NCI-H345 (cell line): ENCODE measurements at places on chromosomes 6 and 20.
A peak's percentile ranks its signal among the peaks of the same experiment; 100 is the strongest.

DNA sequence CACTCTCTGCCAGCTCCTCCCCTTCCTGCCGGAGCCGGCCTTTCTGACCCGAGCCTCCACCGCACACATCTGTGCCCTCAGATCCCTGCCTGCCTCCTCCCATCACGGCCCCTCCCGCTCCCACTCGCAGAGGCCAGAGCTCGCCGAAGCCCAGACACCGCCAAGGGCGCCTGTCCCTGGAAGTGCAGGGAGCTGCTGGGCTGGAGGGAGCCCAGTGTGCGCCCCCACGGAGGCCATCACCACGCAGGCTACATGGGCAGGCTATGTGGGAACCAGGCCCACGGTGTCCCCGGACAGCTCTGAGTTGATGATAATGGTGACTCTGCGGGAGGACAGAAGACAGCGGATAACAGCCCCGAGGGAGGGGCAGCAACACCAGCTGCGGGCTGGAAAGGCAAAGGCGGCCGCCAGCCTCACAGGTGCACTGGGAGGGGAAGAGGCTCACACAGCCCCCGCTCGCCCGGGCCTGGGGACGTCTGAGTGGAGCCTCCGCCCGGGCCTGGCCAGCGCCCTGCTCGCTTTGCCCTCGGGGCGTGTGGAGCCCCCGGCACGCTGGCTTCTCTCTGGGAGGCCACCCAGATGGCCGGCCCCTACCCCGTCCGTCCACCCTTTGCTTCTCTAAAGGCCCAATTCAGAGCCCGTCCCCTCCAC is 154.9 kb downstream of the DLL1 start:
- DNase-seq, result no peak

- DNase-seq, result no peak
Measured at GRCh38 chr20:25081065-25081729, 744 bp downstream of the VSX1 start.

DNA sequence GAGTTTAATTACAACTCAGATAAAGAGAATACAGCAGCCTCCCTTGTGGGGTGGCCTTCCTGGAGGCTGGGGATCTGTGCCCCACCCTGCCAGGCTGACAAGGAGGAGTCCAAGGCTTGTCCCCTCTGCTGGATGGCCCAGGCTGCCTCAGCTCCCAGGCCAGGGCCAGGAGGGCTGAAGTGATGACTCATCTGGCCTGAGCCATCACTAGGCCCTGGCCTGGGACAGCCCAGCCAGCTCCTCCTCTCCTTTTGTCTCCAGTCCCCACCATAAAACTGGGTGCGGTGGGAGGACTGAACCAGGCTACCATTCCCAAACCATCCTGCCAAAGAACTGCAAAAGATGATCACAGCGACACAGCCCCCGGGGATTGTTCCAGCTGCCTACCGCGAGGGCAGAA is 15.0 kb downstream of the GRM4 start:
- no peak for DNase-seq

DNA sequence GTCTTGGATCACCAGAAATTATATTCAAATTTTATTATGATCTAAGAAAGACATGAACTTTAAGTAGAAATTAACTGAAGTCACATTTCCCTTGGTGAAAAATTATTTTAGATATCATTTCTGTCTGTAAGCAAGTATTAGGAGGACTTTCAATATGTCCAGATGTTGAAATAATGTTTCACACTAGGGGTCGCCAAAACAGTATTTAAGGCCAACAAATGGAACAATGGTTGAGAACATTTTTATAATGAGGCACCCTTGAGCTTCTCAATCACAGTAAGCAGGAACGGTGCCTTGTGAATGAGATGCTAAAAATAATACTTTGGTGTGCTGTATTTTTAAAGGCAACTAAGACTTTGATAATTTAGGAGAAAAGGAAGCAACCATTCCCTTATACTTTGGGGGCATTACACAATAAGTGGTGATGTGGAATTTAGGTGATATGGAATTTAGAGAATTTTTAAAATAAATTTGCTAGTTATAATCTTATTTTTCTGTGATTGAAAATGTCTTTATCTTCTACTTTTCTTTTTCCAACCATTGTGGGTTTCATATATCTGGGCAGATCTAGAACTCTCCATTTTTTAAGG is 9.6 kb upstream of the SF3B5 start:
- peak; percentile 65 for DNase-seq

DNA sequence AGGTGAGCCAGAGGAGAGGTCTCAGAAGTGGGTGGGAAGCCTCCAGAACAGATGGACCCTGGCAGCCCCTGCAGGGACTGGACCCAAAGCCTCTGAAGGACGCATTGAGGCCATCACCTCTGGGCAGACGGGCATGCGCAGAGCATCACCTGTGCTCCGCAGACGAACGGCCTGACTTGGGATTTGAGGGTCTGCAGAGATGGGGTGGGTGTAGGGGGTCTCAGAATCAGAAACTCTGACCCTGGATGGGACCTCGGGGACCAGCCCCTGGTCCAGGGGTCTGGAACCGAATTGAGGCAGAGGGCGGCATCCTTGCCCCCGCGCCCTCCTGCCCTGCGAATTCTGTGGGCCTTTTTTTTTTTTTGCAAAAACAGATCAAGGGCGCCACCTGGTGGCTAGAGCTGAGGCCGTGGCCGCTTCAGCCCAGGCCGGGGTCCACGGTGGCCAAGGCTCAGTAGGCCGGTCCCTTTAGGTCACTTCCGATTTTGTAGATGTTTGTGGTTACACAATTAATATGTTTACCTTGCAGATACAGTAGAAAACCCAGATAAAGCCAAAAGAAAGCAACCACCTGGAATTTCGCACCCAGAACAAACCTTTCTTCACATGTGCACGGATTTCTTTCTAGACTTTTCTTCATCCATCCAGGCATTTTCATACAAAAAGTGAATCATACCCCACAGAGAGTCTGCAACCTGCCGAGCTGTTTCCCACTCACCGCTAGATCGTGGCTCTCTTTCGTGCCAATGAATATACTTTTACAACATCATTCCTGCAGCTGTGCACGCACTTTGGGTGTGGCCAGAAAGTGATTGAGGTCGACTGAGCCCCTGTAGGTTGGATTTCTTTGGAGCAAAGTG is 25.9 kb downstream of the ZBP1 start:
- peak; percentile 38 for DNase-seq

GRCh38 chr20:57999465-58000111 is 228.9 kb downstream of the ANKRD60 start:
- DNase-seq, result no peak

- no peak for DNase-seq
Measured at GRCh38 chr6:22028403-22029090, 268.3 kb downstream of the PRL start.

DNA sequence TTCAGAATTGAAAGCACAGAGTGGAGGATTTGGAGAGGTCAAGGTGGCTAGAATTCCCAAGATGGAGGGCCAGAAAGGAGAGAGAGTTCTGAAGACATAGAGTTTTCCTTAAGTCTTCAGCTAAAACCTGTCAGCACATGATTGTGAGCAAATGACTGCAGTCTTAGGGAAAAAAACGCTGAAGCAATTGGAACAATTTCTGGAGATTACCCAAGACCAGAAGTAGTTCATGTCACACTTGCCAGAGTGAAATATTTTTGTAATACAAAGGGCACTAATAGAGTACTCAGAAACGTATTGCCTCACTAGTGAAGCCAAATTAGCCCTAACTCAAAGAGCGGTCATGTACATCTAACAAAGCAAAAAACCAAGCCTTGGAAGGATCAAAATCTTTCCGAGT is 541.3 kb upstream of the MARCKS start:
- DNase-seq, result no peak

- DNase-seq, result no peak
Measured at GRCh38 chr6:133540361-133540760, 299.2 kb downstream of the EYA4 start.

- no peak for DNase-seq
Measured at GRCh38 chr6:149714442-149714841, 3.5 kb downstream of the LATS1 start.

GRCh38 chr20:33670715-33671499 is 3.3 kb downstream of the NECAB3 start:
- no peak for DNase-seq

- no peak for DNase-seq
Measured at GRCh38 chr6:159833556-159833955, 33.5 kb downstream of the PNLDC1 start.

DNA sequence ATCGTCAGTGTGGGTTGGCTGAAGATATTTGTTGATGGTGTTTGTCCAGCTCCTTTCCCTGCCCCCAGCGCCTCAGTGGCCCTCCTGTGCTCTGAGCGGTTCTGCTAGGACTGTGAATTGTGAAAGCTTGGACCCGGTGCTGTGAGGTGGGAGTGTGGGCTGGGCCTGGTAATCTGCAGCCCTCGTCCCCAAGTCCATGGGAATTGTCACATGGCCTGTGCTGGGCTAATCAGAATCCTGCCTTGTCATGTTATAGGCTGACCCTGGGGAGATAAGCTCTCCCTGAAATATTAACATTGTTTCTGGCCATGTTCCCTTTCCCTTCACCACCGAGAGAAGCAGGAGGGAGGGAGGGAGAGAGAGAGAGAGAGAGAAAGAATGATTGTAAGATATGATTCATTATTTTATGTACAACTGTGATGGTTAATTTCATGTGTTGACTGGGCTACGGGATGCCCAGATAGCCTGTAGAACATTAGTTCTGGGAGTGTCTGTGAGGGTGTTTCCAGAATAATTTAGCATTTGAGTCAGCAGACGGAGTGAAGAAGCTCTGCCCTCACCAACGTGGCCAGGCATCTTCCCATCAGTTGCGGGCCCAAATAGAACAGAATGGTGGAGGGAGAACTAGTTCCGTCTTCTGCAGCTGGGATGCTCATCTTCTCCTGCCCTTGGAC is 62.4 kb downstream of the TFAP2C start:
- no peak for DNase-seq

DNA sequence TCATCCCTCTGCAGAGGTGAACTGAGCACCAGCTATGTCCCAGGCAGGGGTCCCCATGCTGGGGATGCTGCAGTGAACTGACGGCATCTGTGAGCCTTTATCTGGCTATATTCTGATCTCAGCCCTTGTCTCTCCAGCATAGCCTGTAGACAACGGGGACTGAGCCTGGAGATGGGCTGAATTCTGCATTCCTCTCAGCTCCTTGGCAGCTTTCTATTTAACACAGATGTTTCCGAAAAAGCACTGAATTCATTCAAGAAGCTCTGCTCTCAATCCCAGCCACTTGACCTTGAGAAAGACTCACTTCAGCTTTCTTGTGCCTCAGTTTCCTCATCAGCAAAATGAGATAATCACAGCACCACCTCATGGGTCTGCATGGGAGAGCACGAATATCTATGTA is 204.4 kb upstream of the PMEPA1 start:
- no peak for DNase-seq

- DNase-seq, result no peak
Measured at GRCh38 chr6:7719364-7719850, 6.5 kb upstream of the BMP6 start.

GRCh38 chr20:4606051-4606450 is 115.7 kb upstream of the PRND start:
- DNase-seq, result no peak

GRCh38 chr20:10963717-10964266 is 290.0 kb upstream of the JAG1 start:
- DNase-seq, result no peak

DNA sequence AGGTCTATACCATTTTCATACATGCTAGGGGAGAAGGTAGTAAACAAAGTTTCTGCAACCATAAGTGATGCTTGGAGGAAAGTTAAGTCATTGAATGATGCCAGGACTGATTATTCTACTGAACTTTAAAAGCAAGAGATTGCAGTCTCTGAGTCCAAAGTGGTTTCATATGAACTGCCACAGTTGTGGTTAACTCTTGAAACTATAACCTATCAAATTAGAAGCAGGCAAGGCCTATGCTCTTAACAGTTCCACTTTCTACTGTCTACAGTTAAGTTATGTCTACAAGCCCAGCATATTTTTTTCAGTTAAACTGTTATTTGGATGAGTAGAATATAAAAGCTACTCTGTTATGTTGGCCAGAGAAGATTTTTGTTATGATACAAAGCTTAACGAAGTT is 326.5 kb upstream of the RUNX2 start:
- no peak for DNase-seq

DNA sequence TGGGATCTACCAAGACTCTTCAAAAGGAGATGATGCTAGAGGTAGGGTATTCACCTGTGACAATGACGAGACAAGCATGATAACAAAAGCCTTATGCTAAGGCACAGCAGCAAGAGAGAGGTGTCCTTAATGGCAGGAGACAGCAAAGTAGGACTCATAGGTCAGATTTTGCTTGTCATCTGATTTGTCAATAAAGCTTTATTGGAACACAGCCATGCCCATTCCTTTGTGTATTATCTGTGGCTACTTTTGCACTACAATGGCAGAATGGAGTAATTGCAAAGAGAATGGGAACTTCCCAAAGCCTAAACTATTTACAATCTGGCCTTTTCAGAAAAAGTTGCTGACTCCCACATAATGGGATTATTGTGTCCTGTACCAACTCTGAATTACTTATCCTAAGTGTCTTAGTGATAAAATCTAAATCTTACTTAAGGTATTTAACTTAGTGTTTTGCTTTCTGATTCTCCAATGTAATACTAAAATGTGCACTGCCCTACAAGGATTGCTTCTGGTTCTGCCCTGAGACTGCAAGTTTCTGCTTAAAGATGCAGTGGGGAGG is 221.6 kb downstream of the CDC5L start:
- DNase-seq, result no peak

DNA sequence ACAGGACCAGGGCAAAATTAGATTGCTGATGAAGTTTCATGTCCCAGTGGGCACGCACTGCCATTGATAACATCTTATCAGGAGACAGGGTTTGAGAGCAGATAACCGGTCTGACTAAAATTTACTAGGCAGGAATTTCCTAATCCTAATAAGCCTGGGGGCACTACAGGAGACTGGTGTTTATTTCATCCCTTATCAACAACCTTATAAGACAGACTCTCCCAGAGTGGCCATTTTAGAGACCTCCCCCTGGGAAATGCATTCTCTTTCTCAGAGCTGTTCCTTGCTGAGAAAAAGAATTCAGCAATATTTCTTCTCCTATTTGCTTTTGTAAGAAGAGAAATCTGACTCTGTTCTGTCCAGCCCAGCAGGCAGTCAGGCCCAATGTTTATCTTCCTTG is 423.4 kb upstream of the IMPG1 start:
- no peak for DNase-seq

GRCh38 chr6:99661870-99662269 is 55.2 kb downstream of the PRDM13 start:
- DNase-seq, result no peak

DNA sequence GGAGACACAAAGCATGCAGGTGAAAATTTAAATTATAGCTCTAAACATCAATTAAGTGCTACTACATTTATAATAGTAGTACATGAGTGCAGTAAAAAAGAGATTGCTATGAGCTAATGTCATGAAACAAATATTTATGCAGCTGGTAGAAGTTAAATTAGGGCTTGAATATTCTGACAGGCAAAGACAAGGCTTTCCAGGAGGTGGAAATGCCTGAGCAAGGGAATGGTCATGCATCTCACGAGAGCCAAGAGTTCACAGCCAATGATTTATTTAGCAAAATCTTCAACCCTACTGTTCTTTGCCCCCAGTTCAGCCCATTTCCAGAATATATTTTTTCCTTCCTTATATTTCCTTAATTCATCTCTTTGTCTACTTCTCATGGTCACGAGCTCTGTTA is 128.9 kb downstream of the HIVEP2 start:
- DNase-seq, result no peak

- peak; percentile 35 for DNase-seq
Measured at GRCh38 chr20:43916073-43916880, 1.6 kb downstream of the TOX2 start.
